ENCODE measurements at places on chromosomes 3 and 15.

DNA sequence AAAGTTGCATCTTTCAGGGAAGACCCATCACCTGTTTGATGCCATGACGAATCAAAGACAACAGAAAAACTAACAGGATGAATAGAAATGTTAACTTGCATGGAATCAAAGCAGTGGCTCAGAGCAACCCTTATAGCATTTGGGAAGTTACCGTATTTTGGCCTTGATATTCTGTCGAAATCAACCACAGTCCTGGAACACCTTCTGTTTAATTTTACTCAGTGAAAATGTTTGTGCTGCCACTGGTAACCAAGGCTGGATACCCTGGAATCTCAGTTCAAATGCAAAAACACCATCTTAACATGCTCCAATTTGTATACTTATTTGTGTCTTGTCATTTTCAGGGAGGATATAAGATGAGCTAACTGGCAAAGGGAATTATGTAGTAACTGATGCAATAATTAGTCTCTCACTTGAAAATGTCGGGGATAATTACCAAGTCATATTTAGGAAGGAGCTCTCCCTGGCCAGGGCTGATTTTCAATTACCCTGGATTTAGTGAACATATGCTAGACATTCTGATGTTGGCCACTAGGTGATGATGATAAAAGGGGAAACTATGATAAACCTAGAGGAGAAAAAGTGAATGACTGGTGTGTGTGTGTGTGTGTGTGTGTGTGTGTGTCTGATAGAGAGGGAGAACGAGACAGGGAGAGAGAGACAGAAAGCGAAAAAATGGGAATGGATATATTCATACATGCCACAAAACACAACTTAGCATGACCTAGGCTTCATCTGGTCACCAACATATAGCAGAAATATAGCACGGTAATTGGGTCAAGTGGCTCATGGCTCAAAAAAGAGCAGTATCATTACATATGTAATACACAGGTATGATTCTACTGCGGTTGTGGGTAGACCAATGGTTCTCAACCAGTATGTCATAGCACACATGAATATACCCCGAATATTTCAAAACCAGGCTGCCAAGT lies 19.0 kb upstream of the PRICKLE2 start:
- no peak for DNase-seq

DNA sequence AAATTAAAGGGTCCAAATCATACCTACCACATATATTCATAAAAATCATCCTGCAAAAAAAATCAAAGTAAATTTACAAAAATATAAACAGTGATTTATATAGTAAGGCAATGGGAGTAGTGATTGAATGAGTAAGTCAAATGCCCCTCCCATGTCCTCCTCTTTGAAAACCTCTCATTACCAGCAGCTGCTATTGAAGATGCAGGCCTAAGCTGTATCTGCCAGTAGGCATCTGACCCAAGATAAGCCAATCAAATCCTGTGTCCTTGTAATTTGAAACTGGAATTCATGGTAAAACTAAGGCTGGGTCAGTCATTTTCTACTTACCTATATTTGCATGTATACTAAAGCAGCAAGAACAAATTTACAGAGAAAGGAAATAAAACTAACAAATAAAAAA lies 60.4 kb upstream of the POU1F1 start:
- no peak for DNase-seq

DNA sequence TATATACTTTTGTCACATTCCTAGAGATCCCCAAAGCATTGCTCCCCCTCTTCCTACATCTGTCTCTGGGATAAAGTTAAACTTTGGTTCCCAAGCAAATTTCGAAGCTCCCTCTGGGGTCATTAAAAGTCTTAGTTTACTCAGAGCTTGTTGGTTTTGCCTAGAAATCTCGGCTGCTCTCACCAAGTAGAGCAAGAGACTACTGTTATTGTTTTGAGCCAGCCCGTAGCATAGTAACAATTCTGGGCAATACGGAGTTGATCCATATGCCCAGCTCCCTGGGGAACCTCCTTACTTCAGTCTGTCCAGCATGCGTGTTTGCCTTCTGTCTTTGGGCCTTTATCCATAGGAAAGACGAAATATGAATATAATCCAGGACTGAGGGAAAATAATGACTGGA lies 10.0 kb upstream of the P3H2 start:
- no peak for DNase-seq

- no peak for DNase-seq
Observed at GRCh38 chr3:140521751-140522445, 156.0 kb upstream of the TRIM42 start.

DNA sequence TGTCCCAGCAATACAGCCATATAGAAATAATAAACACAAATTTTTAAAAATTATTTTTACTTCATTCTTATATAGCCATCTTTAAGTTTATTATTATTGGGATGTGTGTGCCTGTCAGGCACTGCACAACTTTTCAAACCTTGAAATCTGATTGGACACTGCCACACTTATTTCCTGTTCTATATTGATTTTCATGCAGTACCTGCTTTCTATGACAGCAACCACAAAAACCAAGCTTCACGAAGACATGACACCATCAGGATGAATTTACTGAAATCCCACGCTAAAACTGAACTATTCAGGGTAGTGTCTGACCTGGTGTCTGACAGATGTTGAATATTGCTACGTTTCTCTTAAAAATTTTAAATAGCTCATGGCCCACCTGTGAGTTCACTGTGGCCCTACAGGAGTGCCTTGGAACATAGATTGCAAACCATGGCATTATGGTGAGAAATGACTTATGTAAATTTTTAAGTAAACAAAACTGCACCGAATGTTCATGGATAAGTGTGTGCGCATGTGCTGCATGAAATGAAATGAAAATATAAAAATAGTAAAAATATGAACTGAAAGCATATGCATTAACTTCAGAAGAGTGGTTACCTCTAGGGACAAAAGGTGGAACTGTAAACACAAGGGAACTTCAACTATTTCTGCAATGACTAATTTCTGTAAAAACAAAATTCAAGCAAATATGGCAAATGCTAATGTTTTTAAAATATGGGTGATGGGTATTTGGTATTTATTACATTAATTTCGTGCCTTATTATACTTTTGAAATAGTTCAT lies 152.3 kb downstream of the ZBTB20 start:
- DNase-seq: no peak

GRCh38 chr3:42205800-42206514 lies 60.0 kb downstream of the CCK start:
- no peak for DNase-seq

DNA sequence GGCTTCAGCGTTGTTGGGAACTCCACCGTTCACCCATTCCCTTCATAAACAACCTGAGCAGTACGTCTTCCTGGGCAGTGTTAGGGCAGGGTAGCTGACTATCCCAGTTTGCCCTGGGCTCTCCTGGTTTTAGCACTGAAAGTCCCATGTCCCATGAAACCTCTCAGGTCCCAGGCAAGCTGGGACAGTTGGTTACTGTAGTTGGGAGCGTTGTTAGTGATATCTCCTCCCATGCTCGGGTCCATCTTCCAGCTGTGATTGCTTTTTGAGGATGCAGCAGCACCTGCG lies 60.9 kb upstream of the HERC1 start:
- DNase-seq: no peak

- no peak for DNase-seq
Observed at GRCh38 chr15:48541341-48542278, 103.9 kb downstream of the FBN1 start.

DNA sequence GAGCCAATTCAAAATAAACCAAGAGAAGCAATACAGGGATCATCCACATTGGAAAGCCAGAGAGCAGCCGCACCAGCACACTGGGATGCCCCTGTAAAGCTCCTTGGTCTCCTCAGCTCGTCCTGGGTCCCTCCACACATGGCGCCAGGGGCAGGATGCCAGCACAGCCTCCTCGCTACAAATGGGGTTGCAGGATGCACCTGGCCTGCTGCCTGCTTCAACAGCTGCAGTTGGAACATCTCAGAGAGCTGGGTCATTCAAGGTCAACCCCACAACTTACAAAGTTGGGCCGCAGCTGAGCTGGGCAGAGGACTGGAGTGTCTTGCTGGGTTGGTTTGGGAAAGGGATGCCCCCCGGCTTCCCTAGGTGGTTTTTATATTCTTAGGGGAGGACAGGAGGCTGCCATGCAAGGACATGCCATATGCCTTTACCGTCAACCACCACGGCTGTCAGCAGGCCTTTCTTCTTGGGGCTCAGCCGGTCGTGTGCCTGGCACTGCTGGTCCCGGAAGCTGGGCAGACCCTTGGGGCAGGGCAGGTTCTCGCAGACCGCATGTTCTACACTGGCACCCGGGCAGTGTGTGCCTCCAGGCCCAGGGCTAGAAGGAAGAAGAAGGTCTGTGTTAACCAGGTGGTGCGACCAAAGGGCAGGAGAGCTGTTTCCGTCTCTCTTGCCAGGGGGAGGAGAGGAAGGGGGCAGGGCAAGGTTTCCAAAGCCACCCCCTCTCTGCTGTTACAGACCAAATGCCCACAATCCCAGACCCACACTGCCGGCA lies 225.2 kb downstream of the ADAMTS17 start:
- no peak for DNase-seq

GRCh38 chr15:77510066-77511057 lies 89.7 kb downstream of the HMG20A start:
- no peak for DNase-seq

DNA sequence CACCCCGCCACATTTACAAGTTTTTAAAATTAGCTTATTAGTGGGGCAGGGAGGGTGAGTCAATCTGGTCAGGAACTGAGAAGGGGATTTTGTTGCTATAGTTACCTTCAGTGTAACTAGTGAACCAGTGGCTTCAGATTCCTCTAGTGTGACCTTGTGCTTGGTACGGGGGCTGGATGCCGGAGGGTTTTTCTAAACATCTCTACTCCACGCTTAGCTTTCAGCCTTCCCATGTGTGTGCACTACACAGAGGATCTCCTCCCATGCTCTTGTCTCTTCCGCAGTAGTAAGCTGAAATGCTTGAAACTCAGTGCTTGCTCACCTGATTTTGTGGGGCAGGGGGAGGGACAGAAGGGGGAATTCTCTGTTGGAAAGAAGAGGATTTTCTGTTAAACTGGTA lies 67.9 kb upstream of the AKAP13 start:
- no peak for DNase-seq

- no peak for DNase-seq
Observed at GRCh38 chr15:66879531-66880368, 177.7 kb downstream of the SMAD6 start.

DNA sequence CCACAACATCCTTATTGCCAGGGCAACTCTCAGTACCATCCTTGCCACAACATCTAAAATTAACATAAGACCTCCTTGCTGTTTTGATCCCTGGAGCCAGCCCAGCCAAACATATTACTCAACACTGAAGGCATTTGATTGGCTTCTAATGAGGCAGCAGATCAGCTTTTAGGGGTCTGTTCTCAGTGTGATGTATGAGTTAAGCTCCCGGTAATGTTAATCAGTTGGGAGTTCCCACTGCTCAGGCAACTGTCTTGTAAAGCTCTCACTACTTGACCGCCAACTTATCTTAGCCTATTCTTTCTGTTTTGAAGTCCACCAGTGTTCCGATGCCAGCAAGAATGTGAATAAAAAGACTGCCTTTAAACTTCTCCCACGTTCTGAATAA lies 158.9 kb downstream of the FOXB1 start:
- no peak for DNase-seq

- DNase-seq: no peak
Observed at GRCh38 chr15:36415643-36416042, 163.8 kb upstream of the CDIN1 start.

- DNase-seq: no peak
Observed at GRCh38 chr3:44842376-44842775, 19.3 kb upstream of the TMEM42 start.

DNA sequence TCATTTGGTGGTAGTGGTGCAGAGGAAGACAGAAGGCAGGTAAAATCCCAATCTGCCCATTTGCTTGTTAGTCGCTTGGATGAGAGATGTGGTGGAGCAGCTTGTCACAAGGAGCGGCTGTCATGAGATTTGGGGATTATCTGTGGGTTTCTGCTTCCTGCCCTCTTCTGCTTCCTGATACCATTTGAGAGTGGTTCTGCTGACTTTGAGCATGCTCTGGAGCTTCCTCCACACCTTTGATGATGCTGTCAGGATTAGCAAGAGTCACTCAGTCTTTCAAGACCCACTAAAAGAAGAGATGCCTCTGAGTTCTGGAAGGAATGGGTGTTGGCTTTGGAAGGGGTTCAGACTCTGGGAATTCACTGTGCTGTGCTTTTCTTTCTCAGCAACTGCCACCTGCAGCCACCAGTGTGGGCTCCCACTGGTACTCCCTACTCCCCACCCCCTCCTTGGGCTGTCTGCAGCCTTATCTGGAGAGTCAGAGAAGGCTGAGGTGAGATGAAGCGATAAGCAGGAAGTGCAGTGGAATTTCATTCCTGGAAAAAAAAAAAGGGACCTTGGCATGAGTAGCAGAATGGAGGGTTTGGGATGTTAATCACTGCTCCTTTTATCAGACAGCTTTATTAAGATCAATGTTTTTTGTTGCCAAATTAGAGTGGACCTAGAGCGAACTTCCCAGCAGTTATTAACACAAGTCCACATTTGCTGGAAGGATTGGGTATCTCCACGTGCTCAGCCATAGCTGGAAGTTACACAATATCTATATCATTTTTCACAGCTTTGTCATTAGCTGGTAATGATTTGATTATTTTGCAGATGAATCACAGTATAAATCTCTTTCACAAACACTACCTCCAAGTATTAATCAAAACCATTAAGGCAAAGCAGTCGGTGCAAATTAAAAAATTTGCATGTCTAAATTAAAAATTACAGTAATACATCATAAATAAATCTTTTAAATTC lies 233.0 kb upstream of the SATB1 start:
- no peak for DNase-seq

DNA sequence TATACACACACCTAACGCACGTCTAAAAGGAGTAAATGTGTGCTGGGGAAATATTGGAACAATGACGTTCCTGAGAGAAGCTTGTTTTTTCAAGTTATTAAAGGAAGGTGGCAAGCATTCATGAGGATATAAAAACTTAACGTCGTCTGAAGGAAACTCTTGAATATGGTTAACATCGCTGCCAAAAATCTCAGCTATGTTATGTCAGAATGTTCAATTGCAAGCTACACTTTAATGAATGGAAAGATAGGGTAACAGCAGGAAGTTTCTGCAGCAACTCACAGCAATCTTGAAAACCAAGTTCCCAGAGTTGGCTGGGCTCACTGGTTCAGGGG lies 54.3 kb upstream of the MEF2A start:
- DNase-seq: no peak

- no peak for DNase-seq
Observed at GRCh38 chr3:54578417-54578816, 349.4 kb downstream of the LRTM1 start.

DNA sequence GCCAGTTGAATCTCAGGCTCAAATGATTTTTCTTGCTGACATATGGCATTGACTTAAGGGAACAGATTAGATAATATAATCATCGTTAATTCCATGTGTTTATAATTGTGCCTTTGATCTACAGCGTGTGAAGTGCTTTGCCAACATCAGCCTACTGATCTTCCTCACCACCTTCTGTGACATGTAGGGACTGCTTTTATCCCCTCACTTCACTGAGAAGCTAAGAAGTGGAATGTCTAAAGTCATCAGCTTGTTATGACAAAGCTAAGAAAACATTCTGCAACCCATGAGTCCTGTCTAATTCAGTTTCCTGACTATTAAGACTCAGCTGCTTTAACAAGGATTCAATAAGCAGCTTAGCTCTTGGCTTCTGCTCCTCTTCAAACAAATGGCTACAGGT lies 106.0 kb downstream of the MYH15 start:
- DNase-seq: no peak

Data from stimulated activated CD4-positive, alpha-beta T cell treated with anti-CD3 and anti-CD28 coated beads, Interleukin-1b, Interleukin-23, amount 100 ng/mL, for 1 hour (primary cell).